NCI-H1436 (cell line): ENCODE measurements at places on chromosomes 7 and 10.

GRCh38 chr7:121572615-121573014, 176.5 kb upstream of the FAM3C start:
- DNase-seq = no peak

GRCh38 chr7:13904689-13905088, 84.8 kb downstream of the ETV1 start:
- DNase-seq = peak; percentile 18

- no peak for DNase-seq
These were observed 250.6 kb downstream of the DOCK4 start for GRCh38 chr7:111955616-111956015.

GRCh38 chr7:158295966-158296797, 291.4 kb downstream of the PTPRN2 start:
- no peak for DNase-seq

DNA sequence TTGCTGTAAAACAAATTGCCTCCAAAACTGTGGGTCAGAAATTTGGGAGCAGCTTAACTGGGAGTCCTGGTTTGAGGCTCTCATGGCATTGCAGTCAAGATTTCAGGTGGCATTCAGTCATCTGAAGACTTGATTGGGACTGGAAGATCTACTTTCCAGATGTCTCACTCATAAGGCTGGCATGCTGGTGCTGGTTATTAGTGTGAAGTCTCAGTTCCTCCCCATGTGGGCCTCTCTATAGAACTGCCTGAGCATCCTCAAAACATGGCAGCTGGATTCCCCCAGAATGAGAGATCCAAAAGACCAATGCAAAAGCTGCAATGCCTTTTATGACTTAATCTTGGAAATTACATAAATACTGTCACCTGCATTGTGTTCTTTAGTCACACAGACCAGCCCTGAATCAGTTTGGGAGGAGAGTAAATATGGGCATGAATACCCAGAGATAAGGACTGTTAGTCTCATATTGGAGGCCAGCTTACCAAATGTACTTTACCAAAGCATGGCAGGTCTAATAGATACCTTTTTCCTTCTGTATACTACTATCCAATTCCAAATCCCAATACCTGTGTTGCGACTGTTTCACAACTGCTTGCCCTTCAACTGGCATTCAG, 6.5 kb upstream of the HERPUD2 start:
- DNase-seq = no peak

- DNase-seq = no peak
These were observed 76.2 kb upstream of the APBB1IP start for GRCh38 chr10:26361971-26362370.
